ENCODE measurements at places on chromosomes 4 and X.

DNA sequence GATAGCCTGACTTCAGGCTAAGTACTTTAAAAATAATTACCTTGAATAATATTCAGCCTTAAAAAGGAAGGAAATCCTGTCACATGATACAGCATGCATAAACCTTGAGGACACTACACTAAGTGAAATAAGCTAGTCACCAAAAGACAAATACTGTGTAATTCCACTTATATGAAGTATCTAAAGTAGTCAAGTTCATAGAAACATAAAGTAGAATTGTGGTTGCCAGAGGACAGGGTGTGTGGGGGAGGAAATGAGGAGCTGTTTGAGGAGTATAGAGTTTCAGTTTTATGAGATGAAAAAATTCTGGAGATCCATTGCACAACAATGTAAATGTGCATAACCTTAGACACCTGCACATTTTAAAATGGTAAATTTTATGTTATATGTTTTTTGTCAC lies 5.6 kb upstream of the STPG2 start:
- no peak for DNase-seq

- no peak for DNase-seq
Observed at GRCh38 chr4:39495446-39496213, 31.6 kb downstream of the UGDH start.

DNA sequence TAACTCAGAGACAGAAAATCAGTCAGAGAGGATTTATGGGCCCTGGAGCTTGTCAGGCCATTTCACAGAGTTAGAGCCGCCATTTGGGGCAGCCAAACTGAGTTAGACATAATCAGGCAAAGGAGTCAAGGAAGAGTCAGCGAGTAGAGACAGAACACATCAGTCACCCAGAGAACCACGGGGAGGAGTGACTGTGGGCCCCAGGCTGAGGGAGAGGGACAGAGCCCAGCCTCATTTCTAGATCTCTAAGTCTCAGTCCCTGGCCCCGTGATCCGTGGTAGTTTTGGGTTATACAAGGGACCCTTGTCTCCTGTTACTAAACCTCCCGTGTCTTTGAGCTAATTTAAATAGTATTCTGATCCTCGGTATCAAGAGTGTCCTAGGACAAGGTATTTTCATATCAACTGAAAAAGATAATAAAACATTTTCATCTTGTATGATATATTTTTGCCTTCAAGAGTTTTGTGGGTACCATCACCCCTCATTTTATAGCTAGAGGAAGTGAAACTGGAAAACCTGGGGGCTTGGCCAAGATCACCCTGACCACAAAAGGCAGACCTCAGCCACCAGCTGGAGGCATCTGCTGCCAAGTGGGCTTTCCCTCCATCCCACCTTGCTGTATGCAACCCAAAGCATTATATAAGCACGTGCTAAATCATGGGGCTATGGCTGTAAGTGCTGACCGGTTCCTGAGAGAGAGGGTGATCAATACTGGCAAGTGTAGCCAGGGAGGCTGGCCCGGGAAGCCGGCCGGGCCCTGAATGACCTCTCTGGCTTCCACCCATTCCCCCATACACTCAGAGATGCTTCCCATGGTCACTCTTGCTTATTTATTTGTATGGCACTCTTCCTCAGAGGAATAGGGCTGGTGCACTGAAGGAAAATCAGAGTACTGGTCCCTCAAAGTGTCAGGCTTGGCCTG lies 204.1 kb downstream of the BCOR start:
- DNase-seq = no peak

DNA sequence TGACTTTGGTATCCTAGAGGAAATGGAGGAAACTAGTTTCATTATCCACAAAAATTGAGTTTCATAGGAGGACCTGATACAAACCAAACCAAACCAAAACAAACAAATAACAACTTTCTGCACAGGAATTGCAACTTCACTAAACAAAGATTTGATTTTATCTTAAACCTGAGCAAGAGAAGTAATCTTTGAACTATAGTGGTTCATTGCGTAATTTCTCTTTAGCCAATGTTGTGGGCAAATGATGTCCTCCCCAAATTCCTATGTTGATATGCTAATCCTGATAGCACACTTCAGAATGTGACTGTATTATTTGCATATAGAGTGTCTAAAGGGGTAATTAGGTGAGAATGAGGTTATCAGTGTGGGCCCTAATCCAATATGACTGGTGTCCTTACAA lies 102.4 kb downstream of the CAMK2D start:
- no peak for DNase-seq

DNA sequence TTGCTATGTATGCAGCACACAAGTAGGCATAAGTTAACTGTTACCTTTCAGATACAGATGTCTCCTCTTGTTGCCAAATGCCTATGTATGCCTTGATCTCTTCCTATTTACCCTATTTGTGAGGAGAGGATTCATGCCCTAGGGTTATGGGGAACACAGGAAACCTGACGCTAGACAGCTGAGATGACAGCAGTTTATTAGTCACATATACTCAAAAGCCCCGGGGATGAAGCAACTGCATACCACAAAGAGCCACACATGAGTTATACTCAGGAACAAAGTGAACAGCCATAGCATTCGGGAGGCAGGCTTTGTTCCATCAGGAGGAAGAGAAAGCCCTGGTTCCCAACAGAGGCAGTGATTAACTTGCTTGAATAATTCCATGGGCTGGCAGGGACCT lies 1011.7 kb upstream of the PCDH7 start:
- no peak for DNase-seq

DNA sequence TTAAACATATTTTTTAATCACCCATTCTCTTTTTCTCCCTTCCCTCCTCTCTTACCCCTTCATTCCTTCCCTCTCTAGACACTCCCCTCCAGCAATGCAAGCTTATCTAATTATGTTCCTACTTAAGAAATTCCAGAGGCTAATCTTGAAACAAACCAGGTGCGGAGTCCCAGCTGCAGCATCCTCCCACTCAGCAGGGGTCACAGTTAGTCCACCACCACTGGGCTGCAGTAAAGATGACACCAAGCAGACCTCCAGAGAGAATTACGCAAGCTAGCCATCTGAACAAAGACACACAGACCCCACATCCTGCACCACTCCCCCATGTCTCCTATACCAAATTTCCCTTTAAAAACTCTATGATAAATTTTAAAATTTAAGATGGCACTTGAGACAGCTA lies 13.9 kb upstream of the SEC24B start:
- DNase-seq = no peak

DNA sequence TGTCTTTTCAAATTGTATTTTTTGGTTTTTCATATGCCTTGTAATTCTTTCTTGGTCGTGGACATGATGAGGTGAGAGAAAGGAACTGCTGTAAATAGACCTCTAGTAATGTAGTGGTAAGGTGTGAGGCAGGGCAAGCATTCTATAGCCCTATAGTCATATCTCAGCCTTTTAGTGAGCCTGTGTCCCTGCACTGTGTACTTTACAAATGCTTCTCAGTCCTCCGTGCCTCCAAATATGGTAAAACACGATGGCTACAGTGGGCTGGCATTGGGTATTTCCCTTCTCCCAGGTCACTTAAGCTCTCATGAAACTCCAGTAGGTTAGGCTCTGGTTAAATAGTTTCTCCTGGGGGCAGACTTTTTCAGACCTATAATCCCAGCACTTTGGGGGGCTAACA lies 57.9 kb upstream of the PLS3 start:
- no peak for DNase-seq
